ENCODE measurements at places on chromosomes 1 and 21.

DNA sequence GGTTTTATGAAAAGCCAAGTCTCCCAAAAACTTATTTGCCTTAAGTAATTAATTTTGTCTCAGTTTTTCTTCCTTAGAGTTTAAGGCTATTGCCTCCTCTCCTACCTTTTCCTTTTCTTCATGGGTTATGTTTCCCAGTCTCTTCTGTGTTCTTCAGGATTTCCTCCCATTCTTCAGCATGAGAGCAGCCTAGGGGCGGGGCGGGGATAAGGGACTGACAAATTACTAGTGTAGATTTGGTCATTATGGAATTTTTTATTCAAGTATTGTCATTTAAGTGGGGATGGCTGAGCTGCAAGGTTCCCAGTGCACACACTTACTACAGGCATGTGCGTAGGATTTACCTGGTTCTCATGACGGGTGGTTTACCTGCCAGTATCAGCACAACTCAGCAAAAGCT, 35.2 kb upstream of the PIGV start:
- no peak for DNase-seq

- DNase-seq: no peak
Observed at GRCh38 chr1:51070640-51071039, 31.4 kb upstream of the C1orf185 start.

GRCh38 chr1:23964235-23964668, 4.6 kb downstream of the PNRC2 start:
- DNase-seq: no peak

- no peak for DNase-seq
Observed at GRCh38 chr1:81780705-81781454, 19.9 kb upstream of the ADGRL2 start.

- DNase-seq: no peak
Observed at GRCh38 chr1:183058851-183059502, 35.8 kb downstream of the LAMC1 start.

DNA sequence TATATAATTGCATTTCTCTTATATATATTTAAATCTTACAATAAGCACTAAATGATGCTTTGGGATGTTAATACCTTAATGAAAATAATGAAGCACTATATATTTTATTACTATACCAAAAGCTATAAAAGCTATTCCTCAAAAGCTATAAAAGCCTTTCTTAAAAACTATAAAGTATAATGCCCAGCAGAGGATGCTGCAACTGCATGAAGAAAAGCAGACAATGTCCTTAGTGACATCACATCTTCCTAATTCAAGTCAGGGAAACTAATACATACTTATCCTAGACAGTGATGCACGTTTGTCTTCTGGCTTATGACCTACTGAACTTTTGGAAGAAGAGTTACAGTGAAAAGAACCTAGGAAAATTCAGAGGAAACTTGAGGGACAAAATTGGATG, 13.6 kb upstream of the C1orf185 start:
- DNase-seq: no peak

DNA sequence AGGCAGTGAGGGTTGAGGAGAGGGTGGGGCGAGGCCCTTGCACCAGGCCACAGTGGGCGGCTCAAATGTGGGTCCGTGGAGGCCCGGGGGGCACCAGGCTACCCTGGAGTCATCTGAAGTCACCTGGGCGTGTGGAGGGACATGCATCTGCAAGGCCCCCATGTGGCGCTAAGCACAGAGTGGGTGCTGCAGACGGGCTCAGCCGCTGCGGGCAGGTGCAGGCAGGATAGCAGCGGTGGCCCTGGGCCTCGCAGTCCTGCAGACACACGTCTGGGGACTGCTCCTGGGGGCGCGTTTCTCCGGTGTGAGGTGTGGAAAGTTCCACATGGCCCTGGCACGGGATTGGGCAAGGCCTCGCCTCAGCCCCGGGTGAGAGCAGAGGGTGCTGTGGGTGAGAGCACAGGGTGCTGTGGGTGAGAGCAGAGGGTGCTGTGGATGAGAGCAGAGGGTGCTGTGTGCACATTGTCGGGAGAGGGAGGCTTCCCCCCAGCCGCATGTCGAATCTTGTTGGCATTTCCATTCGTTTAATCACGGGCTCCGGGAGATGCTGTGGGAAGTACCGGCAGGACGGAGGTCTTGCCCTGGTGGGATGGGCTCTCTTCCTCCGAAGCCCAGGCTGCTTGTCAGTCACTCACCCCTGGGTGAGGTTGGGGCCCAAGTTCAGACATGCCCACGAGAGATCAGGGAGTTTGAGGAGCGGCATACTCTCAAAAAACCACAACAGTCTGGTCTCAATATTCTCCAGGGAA, 46.5 kb downstream of the TP73 start:
- DNase-seq: no peak

DNA sequence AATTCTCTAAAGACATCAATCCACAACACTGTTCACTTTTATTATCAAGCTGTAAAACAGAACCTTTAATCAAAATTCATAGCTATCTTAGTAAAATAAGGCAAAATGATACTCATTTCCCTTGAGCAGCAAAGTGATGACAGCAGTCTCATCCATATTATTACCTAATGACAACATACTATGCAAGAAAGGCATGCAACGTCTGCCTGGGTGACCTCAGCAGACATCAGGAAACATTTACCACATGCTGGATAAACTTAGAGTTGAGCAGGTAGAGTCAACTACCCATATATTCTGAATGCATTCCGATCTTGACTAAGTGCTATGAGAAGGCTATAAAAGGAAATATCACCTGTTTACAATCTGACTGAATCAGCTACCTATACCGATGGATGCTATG, 145.1 kb downstream of the SIPA1L2 start:
- DNase-seq: no peak

DNA sequence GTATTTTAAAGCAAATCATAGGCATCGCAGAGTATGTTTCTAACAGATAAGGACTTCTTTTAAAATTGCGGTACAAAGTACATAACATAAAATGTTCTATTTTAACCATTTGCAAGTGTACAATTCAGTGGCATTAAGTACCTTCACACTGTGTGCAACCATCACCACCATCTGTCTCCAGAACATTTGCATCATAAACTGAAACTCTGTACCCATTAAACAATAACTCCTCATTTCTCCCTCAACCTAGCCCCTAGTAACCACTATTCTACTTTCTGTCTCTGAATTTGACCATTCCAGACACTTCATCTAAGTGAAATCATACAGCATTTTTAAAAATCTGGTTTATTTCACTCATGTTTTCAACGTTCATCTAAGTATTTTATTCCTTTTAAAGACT, 16.6 kb upstream of the ATF3 start:
- DNase-seq: no peak

GRCh38 chr1:175222296-175222938, 29.8 kb upstream of the KIAA0040 start:
- DNase-seq: no peak

DNA sequence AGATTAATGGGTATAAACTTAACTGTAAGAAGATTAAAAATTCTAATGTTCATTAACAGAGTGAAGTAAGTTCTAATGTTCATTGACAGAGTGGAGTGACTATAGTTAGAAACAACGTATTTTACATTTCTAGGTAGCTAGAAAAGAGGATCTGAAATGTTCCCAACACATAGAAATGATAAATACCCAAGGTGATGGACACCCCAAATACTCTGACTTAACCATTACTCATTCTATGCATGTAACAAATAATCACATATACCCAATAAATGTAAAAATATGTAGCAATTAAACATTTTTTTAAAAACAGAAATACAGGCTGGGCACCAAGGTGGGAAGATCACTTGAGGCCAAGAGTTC, 62.1 kb downstream of the ABL2 start:
- no peak for DNase-seq

- peak; percentile 66 for DNase-seq
Observed at GRCh38 chr1:43991476-43992231, at the start of gene CCDC24. Gene CCDC24 (plus strand): TSS chr1:43991599. CDS start chr1:43991879, 280 bp downstream.

GRCh38 chr1:103142461-103142860, 34.1 kb upstream of the COL11A1 start:
- DNase-seq: no peak

Data from T-helper 22 cell (primary cell).